ENCODE measurements at places on chromosomes 13 and 19.

DNA sequence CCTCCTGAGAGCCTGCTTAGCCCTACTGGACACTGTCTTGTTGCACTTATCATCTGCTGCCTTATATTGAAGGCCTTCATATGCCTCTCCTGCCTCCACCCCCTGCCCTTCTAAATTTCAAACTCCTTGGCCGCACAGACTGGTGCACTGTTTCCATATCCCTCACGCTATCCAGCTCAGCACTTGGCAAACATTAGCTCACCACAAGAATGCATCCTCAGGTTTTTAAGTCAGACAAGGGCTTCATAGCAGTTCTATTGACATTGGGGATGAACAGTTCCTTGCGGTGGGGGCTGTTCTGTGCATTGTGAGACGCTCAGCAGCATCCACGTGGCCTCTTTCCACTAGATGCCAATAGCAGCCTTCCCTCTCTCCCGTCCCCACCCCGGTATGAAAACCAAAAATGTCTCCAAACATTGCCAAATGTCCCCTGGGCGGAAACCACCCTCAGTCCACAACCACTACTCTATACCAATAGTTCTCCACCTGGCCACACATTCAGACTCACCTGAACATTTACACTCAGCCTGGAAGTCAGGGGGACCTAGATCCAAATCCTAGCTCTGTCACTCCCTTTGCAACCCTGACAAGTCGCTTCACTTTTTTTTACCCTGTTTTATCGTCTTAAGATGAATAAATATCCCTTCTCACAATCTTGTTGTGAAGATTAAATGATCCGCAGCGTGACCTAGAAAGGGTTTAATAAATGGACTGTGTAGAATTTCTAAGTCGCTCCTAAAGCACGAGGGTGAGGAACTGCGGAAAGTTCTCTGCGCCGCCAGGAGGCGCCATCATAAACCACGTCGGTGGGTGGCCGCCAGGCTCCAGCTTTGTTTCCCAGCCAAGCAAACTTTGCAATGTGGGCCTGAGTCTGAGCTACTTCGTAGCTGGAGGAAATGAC is 3.6 kb upstream of the CEACAM3 start:
- DNase-seq: peak; percentile 63

DNA sequence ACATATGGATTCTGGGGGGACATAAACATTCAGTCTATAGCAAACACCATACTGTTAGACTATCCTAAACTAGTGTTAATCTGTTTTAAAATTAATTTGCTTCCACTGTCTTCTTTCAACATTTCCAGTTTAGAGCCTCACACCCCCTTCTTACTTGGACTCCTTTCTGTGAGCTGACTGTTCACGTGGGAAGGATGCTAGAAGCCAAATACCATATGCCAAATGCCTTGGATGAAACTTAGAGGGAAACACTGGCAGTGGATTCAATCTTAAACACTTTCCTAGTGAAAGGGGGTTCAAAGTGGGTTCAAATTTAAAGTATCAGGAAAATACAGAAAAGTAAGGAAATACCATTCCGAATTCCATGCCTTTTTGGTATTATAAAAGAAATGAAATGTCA is 113.6 kb downstream of the HS6ST3 start:
- DNase-seq: no peak

- no peak for DNase-seq
These were observed 72.4 kb downstream of the NHLRC3 start for GRCh38 chr13:39110518-39111097.

GRCh38 chr13:42812316-42812715 is 30.9 kb downstream of the FAM216B start:
- no peak for DNase-seq

DNA sequence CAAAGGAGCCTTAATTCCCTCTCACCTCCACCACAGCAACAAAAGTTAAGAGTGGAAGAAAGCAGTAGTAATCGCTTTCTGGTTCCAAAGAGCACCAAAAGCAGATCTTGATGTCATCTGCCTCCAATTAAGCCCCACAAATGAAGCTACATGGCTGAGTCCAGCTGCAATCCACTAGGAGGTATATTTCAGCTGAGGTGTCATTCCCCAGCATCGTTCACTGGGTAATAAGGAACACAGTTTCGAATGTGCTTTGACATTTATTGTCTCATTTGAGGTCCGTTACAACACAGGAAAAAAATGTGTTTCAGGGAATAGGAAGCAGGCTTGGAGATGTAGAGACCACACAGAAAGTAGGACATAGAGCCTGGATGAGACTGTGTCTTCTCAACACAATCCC is 190.4 kb downstream of the DCLK1 start:
- no peak for DNase-seq

DNA sequence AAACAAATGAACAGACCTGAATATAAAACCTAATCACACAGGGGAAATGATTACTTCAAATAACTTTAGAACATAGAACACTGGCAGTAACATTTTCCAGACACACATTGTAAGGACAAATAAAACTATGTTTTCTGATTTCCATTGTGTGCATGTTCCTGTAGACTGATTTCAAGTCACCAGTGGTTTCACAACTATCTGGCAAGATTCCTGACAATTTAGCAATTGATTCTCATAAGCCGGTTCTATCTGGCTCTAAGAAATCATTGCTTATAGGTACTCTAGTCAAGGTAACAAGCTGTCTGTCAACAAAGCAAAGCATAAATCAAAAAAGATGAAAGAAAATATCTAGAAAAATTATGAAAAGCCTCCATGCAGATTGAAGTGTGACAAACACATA is 19.6 kb upstream of the PCCA start:
- DNase-seq: no peak

- peak; percentile 55 for DNase-seq
These were observed 5.8 kb upstream of the TMC4 start for GRCh38 chr19:54178581-54179261.

GRCh38 chr13:75802161-75802560 is 166.0 kb downstream of the LMO7 start:
- DNase-seq: no peak

DNA sequence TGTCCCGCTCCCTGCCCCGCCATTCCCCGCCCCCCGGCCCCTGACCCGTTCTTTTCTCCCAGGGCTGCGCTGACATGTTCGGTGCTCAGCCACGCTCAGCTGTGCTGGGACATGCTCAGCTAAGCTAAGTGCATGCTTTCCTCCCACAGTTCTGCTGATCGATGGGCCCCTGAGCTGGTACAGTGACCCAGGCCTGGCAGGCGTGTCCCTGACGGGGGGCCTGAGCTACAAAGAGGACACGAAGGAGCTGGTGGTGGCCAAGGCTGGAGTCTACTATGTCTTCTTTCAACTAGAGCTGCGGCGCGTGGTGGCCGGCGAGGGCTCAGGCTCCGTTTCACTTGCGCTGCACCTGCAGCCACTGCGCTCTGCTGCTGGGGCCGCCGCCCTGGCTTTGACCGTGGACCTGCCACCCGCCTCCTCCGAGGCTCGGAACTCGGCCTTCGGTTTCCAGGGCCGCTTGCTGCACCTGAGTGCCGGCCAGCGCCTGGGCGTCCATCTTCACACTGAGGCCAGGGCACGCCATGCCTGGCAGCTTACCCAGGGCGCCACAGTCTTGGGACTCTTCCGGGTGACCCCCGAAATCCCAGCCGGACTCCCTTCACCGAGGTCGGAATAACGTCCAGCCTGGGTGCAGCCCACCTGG is 3.7 kb downstream of the TNFSF9 start:
- DNase-seq: no peak

GRCh38 chr19:58498316-58499020 is 13.3 kb downstream of the SLC27A5 start:
- DNase-seq: peak; percentile 18

GRCh38 chr19:50418176-50419021 is at the start of gene SPIB:
SPIB (plus strand) TSS chr19:50418938; CDS start chr19:50418963, 25 bp downstream.
- DNase-seq: no peak

GRCh38 chr19:16522559-16523377 is 19.5 kb downstream of the CHERP start:
- no peak for DNase-seq

DNA sequence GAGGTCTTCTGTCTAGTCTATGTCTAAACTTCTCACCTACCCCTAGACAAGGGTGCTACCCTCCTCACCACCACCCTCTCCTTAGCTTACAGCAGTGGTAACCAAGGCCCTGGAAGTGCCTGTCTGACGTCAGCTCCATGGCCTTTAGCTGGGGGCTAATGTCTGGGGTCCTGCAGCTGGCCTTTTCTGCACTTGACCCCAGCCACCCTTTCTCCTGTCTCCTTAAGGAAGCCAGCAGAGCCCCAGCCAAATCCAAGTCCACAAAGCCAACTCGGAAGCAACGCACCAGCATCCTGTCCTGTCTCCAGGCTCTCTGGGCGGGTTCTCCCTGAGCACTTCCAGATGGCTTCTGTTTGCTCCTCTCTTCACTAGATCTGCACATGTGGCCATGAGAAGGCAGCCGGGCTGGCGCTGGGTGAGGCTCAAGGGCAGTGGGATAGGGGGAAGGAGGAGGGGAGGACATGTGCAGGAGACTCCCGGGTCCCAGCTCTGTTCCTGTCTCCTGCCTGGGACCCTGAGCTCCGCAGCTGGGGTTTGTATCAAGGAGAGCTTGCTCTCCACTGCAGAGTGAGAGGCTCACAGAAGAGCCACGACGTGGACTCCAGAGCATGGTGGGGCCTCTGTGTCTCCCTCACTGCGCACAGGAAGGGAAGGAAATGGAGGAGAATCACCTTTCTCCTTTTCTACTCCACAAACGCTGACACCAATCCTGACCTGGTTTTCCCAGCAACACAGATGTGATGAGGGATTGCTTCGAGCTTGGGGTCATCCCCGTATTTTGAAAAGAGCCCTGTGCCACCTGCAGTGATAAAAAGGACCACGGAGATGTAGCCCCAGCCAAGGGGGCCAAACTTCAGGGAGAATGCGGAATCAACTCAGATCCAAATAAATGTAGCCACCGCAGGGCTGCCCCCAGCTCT is 204.2 kb downstream of the USP12 start:
- no peak for DNase-seq

DNA sequence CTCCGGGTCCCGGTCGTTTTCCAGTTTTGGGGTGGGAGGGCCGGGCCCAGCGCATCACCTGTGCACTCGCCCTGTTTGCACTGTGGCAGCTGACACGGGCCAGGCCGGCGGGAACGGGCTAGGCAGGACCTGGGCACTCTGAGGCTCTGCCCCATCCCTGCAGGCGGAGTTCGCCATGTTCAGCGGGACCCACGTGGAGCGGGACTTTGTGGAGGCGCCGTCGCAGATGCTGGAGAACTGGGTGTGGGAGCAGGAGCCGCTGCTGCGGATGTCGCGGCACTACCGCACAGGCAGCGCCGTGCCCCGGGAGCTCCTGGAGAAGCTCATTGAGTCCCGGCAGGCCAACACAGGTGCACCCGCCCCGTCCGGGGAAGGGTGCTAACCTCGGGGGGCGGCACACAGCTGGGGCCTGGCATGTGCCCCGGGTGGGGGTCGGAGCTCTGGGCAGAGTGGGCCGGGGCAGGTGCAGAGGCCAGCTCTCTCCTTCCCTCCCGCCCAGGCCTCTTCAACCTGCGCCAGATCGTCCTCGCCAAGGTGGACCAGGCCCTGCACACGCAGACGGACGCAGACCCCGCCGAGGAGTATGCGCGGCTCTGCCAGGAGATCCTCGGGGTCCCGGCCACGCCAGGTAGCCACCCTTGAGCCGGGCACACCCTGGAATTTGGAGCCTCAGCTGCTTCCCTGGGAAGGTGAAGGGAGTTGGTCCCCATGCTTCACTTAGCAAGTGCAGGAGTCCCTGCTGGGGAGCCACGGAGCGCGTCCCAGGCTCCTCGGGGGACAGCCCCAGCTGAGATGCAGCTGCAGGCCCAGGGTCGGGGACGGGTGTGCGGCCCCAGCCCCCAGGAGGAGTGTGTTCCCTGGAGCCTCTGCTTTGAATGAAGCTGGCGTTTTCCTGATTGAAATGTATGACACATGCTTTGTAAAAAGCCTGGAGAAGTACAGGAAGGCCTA is 9.3 kb upstream of the ZNF554 start:
- no peak for DNase-seq

GRCh38 chr19:21841488-21842097 is 5.6 kb upstream of the ZNF43 start:
- peak; percentile 16 for DNase-seq

- no peak for DNase-seq
These were observed 475.4 kb upstream of the ARGLU1 start for GRCh38 chr13:107043021-107043956.

DNA sequence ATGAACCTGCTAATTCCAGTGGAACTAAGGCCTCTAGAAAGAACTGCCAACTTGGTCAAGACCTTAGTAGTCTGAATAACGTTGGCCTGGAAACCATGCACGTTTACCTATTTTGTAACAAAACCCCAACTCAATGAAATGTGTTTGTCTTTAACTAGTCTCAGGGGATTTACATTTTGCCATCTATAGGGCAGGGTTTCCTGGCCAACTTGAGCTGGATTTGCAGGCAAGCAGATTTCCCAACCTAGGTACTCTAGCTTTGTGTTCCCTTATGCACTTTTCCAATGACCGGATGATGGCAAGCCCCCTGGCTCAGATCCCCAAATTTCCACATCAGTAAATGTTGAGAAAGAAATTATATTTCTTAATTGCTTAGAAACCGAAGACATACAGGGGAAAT is 114.5 kb downstream of the IRS2 start:
- DNase-seq: no peak

DNA sequence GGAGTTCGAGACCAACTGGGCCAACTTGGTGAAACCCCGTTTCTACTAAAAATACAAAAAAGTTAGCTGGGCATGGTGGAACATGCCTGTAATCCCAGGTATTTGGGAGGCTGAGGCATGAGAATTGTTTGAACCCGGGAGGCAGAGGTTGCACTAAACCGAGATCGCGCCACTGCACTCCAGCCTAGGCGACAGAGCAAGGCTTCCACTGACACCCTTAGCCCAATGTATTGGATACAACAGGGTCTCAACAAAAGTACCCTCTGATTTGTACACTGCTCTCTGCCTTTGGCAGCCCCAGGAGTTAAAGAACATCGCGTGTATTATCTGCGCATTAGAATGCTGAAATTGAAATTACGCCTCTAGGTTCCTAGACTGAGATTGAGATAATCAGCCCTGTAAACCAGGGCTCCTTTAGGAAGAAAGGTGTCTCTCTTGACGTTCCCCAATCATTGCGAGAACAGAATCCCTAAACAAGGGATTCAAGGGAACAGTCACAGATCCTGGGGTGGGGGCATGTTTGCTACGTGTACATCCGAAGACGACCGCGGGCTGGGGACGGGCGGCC is 21.9 kb downstream of the IPO5 start:
- no peak for DNase-seq

GRCh38 chr19:6061376-6062130 is 48.7 kb downstream of the RFX2 start:
- DNase-seq: no peak

DNA sequence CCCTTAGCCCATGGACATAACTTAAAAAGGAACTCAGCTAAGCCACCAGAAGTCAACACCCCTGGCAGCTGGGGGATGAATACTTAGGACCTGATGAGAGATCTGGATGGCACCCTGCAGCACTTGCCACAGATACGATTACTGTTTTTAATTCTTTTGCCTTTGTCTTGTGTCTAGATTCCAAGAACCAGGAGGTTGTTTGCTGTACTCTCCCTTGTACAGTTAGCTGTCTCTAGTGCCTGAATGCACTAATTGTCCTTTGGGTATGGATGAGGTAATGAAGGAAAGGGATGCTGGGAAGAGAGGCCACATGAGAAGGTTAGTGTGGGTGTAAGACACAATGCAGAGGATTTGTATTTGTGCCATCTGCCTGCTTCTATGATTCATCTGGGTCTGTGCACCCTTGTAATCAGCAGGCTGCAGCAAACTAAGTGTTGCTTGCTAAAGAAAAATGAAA is 385.8 kb downstream of the KCNRG start:
- DNase-seq: no peak

GRCh38 chr19:1904860-1905109 is 414 bp upstream of the ADAT3 start:
- no peak for DNase-seq

- DNase-seq: no peak
These were observed 47.5 kb upstream of the SLC7A9 start for GRCh38 chr19:32916969-32917615.

- DNase-seq: no peak
These were observed 18.5 kb upstream of the FAM216B start for GRCh38 chr13:42762917-42763316.
